Activated CD4-positive, alpha-beta T cell treated with anti-CD3 and anti-CD28 coated beads, Interleukin-2, amount 50 U/mL, for 4 hours (primary cell): ENCODE measurements at places on chromosomes 12 and 14.

- DNase-seq: peak; percentile 63
These were observed 25.9 kb upstream of the CRIP2 start for GRCh38 chr14:105448706-105449111.

DNA sequence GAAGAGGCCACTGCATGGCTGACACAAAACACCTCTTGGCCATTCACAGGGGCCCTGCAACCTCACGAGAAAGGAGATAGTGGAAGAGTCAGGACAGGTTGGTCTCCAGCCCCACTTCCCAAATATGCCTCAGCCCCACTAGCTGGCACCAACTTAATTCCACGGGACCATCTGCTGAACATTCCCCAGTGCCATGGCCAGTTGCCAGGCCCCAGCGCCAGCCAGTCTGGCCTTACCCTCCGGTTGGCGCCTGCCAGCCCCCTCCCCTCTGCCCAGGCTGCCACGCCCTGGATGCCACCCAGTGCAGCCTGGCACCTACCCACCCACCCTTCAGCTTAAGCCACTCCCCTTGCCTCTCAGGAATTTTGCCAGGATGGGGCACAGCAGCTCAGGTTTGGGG, 21.2 kb upstream of the HSPB8 start:
- no peak for DNase-seq

- DNase-seq: peak; percentile 29
These were observed 17.2 kb downstream of the REM2 start for GRCh38 chr14:22900081-22900799.

DNA sequence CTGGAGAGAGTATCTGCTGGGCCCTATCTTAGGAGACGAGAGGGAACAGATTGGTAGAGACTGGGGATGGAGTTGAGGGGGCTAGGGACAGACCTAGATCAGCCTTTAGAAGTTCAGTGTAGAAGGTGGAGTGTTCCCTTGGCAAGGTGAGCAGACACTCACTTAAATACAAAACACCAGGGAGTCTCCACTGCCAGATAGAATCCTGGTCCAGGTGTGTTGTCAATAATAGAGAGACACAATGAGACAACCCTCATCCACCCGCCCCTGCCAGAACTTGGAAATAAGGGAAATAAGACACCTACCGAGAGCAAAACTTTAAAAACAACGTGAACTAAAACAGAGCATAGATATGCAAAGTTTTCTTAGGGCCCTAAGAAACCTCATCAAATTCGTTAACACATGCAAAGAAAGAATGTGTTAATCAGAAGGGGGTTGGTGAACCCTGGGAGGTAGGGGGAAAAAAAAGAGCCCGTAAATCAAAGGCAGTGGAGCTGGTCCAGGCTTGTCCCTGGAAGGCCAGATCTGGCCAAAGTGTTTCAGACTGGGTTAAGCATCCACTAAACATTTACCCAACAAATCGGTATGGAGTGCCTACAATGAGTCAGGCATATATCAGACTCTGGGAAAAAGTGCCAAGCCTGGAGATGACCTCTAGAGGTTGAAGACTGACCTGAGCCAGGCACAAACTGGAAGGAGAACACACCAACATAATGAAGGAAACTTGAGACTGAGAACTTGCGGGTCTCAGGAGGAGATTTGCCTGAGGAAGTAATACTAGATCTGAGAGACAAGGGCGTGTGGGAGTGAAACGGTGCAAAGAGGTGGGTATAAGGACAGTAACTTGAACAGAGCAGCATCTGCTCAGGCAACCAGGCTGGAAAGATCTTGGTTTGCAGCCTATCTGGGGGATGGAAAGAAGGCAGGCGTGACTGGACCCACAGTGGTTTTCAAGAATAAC, 37.0 kb upstream of the OTX2 start:
- DNase-seq: no peak

- DNase-seq: no peak
These were observed 23.2 kb downstream of the CLIP1 start for GRCh38 chr12:122399254-122399591.

GRCh38 chr12:3107071-3107583, 29.9 kb downstream of the TSPAN9 start:
- DNase-seq: no peak

- no peak for DNase-seq
These were observed 49.9 kb upstream of the CPSF6 start for GRCh38 chr12:69189378-69189978.
